Activated CD4-positive, alpha-beta T cell treated with anti-CD3 and anti-CD28 coated beads for 4 hours (primary cell): ENCODE measurements at places on chromosomes 5 and 9.

GRCh38 chr9:35771943-35772342, 17.9 kb upstream of the MSMP start:
- no peak for DNase-seq

- no peak for DNase-seq
Measured at GRCh38 chr9:118536153-118536552, 832.0 kb downstream of the TLR4 start.

DNA sequence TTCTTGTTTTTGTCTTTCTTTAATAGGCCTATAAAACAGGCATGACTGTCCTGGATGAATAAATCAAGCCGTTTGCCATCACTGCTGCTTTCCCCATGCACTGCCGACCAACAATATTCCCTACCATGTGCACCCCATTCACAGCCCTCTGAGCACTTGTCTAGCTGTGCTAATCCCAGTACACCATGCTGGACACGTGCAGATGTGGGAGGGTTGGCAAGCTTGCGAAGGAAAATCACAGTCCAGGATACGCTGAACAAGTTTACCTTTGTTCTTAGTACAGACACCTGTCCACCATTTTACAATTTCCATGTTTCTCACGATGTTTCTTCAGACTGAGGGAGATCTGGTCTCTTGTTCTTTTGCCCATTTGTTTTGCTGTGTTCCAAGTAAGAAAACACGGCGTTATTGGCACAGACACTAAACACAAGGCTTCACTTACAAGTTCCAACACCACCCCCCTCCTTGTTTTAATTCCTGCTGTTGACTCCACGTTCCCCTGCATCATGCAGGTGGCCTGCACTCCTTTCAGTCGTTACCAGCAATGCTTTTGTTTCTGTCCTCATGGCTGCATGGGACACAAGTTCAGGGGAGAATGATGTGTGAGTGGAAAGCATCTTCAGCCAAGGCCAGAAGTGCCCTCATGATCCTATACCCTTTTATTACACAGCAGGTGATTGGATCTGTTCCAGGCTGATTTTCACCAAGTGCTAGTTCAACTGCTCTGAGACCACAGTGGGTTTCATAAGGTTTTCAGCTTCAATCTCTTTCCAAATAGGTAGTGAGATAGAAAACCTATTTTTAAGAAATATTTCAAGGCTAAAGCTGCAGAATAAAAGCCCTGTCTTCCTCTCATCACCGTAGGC, 608.9 kb downstream of the IRX1 start:
- no peak for DNase-seq

DNA sequence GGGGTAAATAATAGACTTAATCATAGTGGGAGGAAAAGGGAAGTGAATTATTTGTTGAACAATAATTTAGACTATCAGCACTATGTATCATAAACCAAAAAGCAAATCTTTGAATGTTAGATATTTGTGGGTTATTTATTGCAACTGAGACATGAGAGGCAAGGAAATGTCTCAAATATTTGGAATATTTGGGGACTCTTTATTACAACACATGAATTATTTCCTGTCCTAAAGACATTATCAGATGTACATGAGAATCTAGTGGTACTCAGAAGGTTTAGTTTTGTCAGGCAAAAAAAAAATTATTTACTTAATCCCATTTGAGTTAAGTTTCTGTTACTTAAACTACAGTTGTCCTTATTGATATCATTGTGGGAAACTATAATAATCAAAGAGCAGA, 91.1 kb downstream of the TLR4 start:
- DNase-seq: no peak

GRCh38 chr9:133852431-133852830, 114.3 kb upstream of the SARDH start:
- DNase-seq: no peak

- no peak for DNase-seq
Measured at GRCh38 chr9:100324594-100325200, 28.0 kb downstream of the TEX10 start.

DNA sequence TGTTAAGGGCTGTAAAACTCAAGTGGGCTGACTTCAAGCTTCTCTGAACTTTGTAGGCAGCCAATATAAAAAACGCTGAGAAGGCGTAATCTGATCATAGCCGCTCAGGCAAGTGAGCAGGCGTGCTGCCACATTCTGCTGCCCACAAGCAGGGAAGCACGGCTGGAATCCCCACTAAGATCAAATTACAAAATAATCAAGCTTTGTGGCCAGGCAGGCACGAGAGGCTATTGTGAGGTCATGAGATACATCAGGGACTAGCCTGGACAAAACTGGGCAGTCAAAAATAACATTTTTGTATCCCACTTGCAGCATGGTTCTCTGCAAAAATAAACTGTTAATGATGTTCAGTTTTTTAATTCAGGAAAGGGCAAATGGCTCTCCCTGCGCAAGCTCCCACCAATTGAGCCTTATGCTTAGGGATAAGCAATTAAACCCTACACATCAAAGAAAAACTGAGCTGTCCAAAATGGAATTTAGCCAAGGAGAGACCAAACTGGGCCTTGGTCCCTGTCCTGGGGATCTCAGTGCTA, 64.0 kb downstream of the POU5F2 start:
- DNase-seq: no peak

DNA sequence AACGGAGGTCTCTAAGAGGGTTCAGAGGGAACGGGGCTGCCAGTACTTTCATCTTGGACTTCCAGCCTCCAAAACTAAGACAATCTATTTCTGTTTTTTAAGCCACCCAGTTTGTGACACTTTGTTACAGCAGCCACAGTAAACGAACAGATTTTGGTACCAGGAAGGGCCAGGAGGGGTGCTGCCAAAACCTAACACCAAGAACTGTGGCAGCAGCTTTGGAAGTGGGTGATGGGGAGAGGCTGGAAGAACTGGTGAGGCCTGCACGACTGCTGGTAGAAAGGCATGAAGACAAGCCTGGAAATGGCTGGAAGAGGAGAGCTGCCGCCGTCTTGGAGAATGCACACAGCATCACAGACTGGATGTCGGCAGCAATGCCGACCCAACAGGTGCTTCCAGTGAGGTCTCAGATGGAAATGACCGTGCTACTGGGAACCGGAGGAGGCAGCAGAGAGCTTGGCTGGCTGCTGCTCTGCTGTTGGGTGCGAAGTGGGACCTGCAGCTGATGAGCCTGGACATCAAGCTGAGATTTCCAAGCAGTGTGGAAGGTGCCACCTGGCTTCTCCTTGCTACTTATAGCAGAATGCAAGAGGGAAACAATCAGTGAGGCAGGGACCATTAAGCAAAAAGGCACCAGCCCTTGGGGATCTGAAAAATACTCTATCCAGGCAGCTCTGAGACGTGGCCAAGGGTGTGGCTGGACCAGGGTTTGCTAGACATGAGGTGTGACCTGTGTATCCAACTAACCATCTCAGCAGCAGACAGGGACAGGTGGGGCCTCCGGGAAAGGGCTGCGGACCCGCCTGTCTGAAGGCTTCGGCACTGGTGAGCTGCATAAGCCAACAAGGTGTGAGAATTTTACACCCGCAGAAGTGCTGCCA, 4.7 kb upstream of the TMEM210 start:
- no peak for DNase-seq

GRCh38 chr9:116646661-116647514, 40.2 kb upstream of the TRIM32 start:
- no peak for DNase-seq
